Activated T-cell treated with anti-CD3 and anti-CD28 coated beads, Interleukin-2, amount 50 U/mL, for 1 hour (primary cell): ENCODE measurements at places on chromosomes 2 and 18.

- DNase-seq, result no peak
These were observed 73.8 kb downstream of the CLHC1 start for GRCh38 chr2:55158111-55158814.

GRCh38 chr2:162182395-162182794 is 30.3 kb upstream of the GCG start:
- DNase-seq, result no peak

DNA sequence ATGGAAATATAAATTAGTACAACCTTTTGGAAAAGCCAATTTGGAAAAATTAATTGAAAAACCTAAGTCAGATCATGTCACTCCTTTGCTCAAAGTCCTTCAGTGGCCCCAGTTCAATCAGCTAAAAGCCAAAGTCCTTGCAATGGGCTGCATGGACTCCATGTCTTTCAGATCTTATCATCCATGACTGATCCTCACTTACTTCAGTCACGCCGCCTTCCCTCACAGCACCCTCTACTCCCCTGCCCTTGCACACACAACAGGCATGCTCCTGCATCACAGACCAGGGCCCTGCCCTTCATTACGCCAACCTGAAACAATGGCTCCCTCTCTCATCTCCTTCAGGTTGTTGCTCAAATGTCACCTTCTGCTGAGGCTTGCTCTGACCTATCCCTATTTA is 15.6 kb downstream of the KANSL3 start:
- DNase-seq, result no peak

- no peak for DNase-seq
These were observed 2.6 kb upstream of the PRLH start for GRCh38 chr2:237563816-237564215.

DNA sequence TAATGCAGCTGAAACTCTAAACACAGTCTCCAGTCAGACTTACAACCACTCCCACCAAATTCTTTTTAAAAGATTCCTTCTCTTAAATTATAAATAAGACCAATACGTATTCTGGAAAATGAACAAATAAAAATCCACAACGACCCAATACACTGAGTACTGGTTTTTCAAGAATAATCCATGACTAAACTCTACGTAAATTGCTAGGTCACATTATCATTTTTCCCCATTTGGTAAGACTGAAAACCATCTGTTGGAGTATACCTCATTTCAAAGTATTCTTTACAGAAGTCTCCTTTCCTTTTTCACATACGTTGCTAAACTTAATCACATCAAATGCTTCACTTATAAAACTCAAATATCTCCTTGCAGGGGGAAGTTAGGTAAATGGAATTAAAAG is 6.0 kb downstream of the ZNF516 start:
- DNase-seq, result no peak

GRCh38 chr18:45920367-45920766 is 46.8 kb downstream of the EPG5 start:
- DNase-seq, result no peak

DNA sequence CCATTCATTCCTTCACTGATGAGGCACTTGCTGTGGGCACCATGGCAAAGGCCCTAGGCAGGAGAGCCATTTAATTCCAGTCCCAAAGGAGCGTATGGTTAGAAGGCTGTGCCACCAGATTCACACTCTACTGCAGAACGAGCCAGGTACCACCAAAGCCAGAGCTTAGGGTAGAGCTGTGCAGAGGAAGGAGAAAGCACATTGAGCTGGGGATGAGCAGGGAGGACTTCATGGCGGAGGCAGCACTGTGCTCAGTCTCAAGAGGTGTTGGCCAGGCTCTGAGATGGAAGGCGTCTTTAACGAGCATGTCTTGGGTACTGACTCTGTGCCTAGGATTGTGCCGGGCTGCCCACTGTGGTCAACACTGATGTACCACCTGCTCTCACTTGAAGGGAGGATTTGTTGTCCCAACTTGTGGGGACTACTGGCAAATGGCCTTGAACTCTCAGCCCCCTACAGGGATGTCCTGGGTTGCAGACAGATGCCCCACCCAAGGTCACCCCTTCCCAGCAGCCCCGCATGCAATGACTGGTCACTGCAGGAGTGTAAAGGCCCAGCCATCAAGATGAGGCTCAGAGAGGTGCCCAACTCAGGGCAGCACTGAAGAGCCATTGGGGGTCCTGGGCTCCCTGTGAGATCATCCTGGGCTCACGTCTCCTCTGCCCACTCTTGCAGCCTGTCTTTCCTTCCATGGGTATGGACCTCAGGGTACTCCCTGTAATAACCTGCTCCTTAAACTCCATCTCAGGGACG is 251.4 kb downstream of the GLI2 start:
- DNase-seq, result no peak
